ENCODE measurements at places on chromosomes 6 and 20.

- no peak for DNase-seq
Measured at GRCh38 chr6:46323966-46324622, 153.3 kb upstream of the ENPP5 start.

DNA sequence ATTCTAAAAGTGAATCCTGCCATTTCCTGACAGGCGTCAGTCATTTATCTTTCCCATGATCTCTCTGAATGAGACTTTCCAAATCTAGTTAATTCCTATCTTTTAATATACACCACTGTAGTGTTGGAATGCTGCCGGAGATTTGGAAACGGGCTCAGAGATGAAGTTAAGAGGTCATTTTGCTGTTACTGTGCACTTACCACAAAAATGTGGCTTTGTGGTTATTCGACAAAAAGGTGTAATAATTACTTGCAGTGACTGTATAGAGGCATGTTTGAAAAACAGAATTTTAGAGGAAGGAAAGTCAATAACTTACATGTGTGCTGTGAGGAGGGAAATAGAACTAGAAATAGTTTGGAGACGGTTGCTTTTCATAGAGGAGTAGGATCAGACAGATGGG lies 460.2 kb upstream of the BTBD3 start:
- DNase-seq, result no peak

- no peak for DNase-seq
Measured at GRCh38 chr6:49515485-49516146, 15.9 kb downstream of the GLYATL3 start.

GRCh38 chr6:141877275-141877983 lies 255.3 kb upstream of the GJE1 start:
- DNase-seq, result no peak

- no peak for DNase-seq
Measured at GRCh38 chr20:44255942-44256341, 8.8 kb downstream of the GDAP1L1 start.

- DNase-seq, result no peak
Measured at GRCh38 chr20:44234566-44235317, 12.4 kb upstream of the GDAP1L1 start.

DNA sequence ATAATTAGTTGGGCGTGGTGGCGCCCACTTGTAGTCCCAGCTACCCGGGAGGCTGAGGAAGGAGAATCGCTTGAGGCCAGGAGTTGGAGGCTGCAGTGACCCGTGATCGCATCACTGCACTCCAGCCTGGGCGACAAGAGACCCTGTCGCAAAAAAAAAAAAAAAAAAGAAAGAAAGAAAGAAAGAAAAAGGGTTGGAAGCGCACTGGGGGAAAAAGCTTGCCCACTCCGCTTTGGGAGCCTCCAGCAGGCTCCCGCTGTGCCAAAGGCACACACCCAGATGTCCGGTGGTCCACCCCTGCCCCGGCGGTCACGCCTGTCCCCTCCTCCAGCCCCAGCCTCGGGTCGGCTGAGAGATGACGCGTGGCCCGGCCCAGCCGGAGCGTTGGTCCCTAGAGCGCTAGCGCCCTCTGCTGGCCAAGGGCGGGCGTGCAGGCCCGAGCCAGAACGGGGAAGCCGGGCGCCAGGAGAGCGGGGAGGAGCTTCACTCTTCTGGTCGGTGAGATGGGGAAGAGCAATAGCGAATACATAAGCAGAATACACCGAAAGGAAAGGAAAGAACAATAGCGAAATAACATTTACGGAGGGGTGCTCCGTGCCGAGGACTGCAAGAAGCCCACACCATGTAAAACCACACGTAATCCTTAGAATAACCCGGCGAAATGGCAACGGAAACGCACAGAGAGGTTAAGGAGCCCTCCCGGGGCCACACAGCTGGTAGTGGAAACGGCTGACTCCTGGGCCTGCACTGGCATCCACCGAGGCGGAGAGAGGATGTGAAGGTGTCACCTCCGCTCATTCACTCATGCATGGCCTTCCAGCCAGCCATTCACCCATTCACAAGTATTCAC lies 41.7 kb downstream of the UBE2V1 start:
- peak; percentile 92 for DNase-seq

DNA sequence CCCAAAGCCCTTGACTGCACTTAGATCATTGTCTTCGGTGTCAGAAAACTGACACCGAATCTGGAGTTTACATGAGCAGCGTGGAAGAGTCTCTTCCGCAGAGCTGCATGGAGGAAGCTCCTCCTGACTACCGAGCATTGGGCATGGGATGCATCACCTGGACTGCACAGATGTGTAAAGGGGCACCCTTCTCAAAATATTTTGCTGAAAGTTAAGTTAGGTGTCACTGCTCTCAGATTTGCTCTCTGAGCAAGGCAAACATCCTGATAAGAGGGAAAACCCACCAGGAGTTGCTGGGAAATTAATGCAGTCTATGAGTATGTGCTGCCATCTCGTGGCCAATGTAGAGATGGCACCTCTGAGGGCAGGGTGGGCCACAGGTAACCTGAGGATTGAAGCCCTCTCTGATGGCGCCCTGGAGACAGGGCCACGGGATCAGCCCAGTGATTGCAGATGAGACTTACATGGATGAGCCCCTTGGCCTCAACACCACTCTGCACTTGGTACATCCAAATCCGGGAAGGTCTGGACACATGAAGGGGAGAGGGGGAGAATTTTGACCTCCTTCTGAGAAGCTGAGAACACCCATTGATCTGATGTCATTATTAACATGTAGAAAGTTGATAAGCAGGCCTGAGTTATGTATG lies 129.9 kb downstream of the LPA start:
- peak; percentile 15 for DNase-seq

GRCh38 chr6:4348462-4349112 lies 213.2 kb upstream of the ECI2 start:
- no peak for DNase-seq

- DNase-seq, result no peak
Measured at GRCh38 chr6:139109558-139109957, 25.3 kb upstream of the HECA start.

- DNase-seq, result no peak
Measured at GRCh38 chr6:98469141-98469540, 365.2 kb upstream of the POU3F2 start.

DNA sequence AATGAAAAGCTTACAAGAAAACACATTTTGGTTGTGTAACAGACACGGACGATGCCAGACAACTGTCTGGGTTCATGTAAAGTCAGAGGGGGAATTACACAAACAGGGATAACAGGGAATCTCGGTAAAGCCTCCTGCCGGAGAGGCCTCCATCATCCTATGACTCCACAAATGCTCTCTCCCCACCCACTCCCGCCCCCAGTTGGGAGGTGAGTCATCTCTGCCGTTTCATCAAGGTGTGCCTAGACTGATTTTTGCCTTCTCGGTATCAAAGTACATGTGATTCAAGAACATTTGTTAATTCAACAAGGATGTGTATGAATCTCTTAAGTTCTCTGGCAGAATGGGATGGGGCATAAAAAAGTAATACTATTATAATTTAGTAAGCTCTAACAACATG lies 304.9 kb upstream of the PRDM1 start:
- DNase-seq, result no peak

DNA sequence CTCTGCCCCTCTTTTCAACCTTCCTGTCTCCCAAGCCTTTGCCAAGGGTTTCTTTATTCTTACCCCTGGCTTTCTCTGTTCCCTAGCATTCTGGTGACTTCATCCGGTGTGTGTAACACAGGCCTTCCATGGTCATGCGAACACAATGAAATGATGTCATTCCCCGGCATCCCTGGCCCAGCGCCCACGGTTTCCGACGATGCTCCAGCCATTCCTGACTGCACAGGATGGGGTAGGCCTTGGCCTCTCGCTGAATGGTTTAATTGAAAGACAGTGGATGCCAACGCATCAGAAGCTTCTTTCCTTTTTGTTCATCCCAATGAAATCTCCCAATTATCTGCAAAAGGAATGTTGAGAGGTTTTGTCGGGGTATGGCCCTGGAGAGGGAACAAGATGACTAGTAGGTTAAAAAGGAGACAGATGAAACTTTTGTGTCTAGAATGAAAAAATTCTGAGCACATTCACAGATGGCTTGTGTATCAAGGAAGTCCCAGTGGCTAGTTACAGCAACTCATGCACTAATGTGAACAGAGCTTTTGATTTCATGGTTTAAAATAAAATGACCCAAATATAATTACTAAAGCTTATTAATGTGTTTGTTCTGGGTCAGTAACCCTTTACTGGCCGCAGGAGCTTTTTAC lies 655.0 kb downstream of the QKI start:
- no peak for DNase-seq

DNA sequence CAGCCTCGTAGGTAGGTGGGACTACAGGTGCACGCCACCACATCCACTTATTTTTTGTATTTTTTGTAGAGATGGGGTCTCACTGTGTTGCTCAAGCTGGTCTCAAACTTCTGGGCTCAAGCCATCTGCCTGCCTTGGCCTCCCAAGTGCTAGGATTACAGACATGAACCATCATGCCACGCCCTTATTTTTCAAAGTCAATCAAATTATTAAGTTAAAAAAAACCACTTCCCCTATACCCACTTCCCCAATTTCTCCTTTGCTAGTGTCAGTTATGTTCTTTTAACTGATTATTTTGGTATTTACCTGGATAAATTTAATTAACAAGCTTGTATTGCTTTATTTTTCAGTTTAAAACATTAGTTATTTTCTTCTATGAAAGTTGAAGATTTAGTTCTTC lies 49.6 kb downstream of the RIOK1 start:
- DNase-seq, result no peak

- no peak for DNase-seq
Measured at GRCh38 chr6:35634316-35634715, 54.4 kb downstream of the FKBP5 start.

GRCh38 chr6:164062872-164063271 lies 648.4 kb downstream of the QKI start:
- DNase-seq, result no peak

DNA sequence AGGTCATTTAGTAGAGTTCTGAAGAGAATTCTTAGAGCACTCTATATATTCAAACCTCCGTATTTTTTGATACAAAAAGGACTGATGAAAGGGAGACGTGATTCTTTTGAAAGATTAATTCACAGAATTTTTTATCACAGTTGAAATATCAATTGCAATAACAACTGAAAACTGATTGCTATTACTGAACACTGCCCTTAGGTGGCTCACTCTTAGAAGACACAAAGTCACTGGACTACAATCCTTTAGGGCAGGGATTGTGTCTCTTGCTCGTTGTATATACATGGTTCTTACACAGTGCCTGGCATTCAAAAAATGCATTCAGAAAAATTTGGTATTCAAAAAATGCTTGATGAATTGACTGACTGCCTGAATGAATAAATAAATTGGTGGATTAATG lies 17.1 kb upstream of the CALHM6 start:
- no peak for DNase-seq

DNA sequence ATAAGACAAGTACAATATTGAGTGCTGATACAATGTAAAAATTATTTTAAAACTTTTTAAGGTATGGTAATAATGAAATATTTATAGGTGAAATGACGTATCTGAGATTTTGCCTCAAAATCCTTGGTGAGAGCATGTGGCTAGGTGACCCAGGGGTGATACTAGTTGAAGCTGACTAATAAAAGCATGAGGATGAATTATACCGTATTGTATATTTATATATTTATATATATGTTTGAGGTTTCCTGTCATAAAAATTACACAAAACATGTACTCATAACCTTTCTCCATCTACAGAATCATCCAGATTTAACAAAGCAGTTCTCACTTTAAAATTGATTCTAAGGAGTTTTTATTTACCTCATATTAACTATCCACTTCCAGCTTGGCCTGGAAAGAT lies 358.1 kb downstream of the CDKAL1 start:
- no peak for DNase-seq

GRCh38 chr6:127243501-127243900 lies 23.2 kb upstream of the RNF146 start:
- no peak for DNase-seq

GRCh38 chr6:13614126-13614925 lies 809 bp upstream of the NOL7 start:
- no peak for DNase-seq

DNA sequence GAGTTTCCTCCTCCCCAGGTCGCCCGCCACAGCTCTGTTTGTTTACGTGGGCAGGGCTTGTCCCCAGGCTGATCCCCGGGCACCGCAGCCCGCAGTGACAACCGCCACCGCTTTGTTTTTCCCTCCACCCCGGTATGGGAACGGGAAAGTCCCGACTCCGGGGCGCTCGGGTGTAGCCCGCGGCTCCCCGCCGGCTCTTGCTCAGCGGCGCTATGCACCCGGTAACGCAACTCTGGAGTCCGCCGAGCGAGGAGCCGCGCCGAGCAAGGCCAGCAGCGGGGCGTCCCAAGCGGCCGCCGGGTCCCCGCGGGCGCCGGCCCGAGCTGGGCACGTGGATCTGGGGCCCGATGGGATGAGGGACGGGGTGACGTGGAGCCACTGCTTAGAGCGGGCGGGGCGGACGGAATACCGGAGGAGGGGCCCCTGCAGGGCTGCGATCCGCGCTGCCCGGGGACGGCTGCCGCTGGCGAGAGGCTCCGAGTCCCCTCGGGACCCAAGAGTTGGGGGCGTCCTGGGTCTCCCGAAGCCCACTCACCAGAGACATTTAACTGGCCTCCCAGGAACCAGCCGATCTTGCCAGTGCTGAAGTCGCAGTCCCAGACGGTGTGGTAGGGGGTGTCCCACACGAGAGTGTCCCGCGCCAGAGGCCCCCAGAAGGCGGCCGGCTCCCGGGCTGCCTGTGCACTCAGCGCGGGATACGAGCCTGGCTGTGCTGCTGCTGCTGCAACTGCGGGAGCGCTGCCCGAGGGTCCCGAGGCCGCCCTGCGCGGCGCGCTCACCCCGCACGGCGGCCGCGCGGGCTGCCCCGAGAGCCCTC lies 497 bp downstream of the ACSS1 start:
- DNase-seq, result peak; percentile 60

DNA sequence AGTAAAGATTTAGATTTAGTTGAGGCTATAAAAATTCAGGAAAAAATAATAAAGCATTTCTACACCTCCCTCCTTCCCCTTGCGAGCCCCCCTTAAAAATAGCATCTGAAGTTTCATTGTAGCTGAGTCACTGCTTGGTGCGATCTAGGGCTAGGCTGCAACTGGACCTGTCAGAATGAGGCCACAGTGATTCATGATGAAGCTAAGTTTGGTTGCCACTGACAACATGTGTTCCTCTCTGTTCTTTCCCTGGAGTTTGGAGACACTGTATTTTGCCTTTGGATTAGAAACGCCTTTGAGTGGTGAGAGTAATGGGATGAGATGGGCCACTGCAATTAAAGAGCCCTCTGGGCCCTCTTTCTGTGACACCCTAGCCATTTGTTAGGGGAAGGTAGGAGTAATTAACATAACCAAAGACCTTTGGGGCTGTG lies 334.1 kb downstream of the NRN1 start:
- DNase-seq, result no peak

- no peak for DNase-seq
Measured at GRCh38 chr6:140045116-140045515, 670.7 kb upstream of the CITED2 start.

- no peak for DNase-seq
Measured at GRCh38 chr20:49412254-49412653, 70.2 kb downstream of the KCNB1 start.

GRCh38 chr6:43917878-43918382 lies 147.9 kb downstream of the VEGFA start:
- DNase-seq, result no peak
